Activated naive CD4-positive, alpha-beta T cell (primary cell): ENCODE measurements at places on chromosomes 1 and 21.

GRCh38 chr21:43880111-43880985 is 15.3 kb downstream of the AGPAT3 start:
- DNase-seq: no peak

- DNase-seq: no peak
These were observed 42.2 kb upstream of the KIRREL1 start for GRCh38 chr1:157951230-157951629.

DNA sequence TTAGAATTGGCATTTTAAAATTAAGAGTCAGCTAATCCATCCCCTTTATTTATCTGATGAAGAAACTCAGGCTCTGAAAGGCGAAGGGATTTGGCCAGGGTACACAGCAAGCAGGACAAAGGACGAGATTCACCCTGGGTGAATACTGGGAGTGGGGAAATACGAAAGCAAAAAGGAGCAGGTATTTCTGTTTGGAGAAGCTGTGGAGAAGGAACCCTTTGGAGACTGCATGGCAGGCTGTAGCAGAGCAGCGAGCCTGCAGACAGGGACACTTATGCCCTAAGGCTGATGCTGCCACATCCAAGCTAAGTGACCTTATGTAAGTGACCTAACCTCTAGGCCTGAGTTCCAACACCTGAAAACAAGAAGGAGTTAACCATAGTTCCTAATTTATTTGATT is 207.2 kb upstream of the C1orf87 start:
- DNase-seq: no peak

DNA sequence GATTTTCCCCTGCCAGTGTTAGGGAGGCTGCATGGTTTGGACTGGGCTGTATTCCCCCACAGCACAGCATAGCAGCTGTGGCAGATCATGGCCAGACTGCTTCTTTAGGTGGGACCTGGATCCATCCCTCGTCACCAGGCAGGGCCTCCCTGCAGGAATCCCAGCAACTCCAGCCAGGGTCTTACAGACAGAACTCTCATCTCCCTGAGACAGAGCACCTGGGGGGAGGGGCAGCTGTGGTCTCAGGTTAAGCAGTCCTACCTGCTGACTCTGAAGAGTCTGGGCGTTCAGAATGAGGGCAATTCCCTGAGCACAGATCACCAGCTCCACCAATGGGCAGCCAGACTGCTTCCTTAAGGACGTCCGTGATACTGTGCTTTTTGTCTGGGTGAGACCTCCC is 47.9 kb upstream of the C1orf115 start:
- DNase-seq: no peak

DNA sequence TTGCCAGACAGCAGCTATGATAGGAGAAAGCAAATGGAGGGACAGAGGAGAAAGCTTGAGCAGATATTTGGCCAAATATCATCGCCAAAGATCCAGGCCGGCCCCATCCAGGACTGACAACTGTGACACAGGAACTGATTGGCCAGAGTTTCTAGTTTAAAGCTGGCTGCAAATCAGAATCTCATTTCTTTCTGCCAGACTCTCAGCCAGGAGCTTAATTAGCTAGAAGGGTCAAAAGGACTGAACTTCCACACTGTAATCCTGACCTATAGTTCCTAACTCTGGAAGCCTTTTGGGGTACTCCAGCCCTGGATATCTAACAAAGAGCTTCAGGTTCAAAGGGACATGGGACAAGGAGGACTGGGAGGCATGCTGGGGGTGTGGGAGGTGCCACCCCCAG is 106.7 kb upstream of the GNG12 start:
- DNase-seq: no peak

- DNase-seq: no peak
These were observed 60.5 kb downstream of the CLIC4 start for GRCh38 chr1:24805534-24806301.

DNA sequence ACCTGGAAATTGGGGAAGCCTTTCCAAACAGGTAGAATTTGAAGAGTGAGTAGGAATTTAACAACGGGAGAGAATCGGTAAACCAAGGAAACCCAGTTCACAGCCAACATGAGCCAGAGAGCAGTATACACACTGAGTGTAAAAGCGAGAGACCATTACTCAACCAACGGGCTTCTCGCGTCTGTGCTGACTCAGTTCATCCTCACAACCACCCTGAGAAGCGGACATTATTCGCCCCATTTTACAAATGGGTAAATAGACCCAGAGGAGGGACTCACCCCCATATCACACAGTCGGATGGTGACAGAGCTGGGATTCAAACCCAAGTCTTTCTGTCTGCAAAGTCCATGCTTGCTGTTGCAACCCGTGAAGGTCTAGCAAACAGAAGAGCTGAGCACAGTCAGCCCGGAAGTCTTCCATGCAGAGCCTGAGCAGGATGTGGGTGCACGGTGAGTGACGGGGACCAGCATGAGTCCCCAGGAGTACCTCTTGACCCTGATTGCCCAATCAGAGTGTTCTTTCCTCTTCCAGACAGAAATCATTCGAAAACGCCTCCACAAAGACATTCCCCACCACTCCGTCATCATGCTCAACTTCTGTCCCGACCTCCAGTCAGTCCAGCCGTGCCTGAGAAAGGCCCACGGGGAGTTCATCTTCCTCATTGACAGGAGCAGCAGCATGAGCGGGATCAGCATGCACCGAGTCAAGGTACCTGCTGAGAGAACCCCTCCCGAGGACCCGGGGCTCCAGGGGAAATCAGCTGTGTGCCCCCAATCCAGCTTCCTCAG is 32.3 kb downstream of the VWA5B1 start:
- no peak for DNase-seq

DNA sequence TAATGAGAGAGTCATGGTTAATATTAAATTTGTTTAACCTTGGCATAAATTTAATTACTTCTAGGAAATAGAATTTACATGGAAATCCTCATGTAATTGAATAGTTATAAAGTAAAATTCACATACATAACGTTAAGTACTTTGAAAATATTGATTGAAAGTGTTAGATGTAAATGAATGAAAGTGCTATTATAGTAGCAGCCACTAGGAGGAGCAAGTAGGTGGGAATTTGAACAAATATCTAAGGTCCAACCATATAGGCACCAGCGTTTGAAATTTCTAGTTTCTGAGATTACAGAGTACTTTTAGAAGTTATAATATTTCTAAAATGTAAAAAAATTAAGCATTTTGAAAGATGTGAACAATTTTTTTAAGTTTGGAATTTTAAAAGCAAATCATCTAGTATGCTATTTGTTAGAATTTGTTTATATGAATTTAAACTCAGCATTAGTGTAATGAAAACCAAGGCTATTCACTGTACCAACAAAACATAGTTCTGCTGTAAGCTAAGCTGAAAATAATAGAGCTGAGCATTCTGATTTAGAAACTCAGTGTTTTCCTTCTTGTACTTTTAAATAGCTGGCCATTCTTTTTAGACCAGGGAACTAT is 3.3 kb downstream of the B3GALT2 start:
- DNase-seq: no peak

GRCh38 chr1:227587968-227588367 is 24.6 kb downstream of the ZNF678 start:
- no peak for DNase-seq

DNA sequence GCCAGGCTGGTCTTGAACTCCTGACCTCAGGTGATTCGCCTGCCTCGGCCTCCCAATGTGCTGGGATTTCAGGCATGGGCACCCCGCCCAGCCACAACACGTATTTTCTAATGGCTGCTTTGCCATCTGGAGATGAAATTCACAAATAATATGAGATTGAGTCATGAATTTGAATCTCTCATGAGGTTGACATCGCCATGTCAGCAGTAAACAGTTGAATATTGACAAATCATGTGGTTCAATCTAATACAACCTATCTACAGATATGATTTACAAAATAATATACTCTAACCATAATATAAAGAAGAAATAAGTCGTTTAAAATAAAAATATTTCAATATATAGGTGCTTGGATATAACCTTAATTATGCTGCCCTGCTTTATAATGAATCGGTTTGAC is 42.1 kb downstream of the MYOM3 start:
- DNase-seq: no peak

- DNase-seq: no peak
These were observed 14.4 kb downstream of the CD58 start for GRCh38 chr1:116556289-116557006.

- no peak for DNase-seq
These were observed 456.5 kb downstream of the KIF26B start for GRCh38 chr1:245611251-245611650.

DNA sequence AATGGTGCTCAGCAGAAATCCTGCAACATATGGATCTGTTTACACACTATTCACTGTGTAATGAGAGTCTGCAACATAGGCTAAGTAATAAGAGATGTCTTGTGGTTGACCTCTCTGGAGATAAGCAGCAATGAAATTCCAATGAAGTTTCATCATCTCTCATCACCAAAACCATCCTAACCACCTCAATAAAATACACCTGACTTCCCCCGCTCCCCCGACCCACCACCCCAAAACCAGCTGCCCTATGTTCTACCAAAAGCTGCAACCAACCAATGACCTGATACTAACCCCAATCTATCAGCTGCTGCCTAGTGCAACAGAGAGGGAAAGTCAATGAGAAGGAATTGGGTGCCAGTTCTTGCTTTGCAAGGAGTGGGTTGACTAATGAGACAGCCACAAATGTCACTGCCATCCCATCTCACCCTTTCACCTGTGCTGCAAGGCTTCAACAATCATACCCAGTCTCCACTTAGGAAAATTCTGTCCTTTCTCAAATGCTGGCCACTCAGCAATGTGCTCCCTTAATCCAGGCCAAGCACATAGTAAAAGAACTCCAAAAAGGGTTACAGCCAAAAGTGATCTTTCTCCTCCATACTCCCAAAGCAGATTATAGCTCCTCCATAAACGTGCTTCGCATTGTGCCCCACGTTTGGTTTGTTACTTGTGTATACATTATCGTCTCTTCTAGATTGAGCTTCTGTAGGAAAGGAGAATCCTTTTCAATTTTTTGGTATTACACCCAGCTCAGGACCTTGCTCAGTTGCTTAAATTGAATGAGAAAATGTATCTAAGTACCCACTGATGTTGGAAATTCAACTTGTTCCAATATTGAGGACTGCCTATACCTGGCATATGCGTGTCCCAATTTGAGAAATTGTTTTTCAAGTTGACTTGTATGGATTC is 29.0 kb downstream of the MRPL39 start:
- no peak for DNase-seq

GRCh38 chr21:32523988-32524719 is 61.2 kb downstream of the TCP10L start:
- no peak for DNase-seq

DNA sequence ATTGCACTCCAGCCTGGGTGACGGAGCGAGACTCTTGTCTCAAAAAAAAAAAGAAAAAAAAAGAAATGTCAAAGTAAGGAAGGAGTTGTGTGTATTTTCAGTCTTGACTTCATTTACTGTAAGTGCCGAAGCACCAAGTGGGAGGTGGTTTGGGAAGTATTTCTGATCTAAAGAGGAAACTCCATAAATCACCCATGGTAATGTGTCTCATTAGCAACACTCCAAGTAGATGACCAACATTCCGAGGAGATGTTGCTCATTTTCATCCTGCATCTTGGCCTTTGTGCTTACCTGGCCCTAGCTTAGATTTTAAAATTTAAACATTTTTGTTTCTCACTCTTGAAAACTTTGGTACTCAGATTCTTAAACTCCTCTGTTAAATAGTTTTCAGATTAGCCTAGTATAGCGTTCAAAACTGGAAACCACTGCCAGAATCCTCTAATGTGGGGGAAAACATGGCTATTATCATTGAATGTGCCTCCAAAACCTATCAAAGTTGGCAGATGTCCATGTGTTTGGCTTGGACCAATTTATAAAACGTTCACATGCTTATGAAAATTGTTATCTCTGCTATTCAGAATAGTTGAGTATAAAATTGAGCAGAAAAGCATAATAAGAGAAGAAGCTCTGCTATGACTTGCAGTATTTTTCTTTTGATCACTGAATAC is 110.4 kb downstream of the NFIA start:
- DNase-seq: no peak

DNA sequence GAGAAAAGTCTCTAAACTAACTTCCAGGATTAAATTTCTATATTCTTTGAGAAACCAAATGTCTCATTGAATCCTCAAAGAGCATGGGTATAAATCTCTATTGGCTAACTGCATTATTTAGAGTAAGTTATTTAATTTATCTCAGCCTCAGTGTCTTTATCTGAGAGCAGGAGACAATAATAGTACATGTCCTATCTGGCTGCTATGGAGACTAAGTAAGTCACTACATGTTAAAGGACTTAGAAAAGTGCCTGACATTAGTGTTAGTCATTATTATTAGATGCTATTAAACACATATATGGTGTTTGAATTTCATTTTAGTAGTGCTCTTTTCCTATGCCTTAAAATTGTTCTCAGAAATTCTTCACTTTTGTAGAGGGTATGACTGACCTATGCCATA is 505.2 kb downstream of the NEGR1 start:
- no peak for DNase-seq

DNA sequence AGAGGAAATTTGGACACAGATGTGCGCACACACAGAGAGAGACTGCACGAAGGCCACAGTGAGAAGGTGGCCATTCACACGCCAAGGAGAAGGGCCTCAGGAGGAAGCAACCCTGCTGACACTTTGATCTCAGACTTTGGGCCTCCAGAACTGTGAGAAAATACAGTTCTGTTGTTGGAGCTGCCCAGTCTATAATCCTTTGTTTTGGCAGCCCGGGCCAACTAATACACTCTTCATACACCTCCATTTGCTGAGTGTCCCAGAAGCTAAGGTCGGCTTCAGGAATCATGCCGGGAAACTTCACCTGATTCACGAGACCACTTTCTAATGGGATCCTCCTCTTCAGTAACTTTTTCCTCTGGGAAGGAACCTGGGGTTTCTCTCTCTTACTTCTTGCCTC is 23.2 kb downstream of the HUNK start:
- no peak for DNase-seq

GRCh38 chr1:171576144-171576543 is 45.9 kb upstream of the MYOCOS start:
- DNase-seq: no peak

GRCh38 chr1:237570530-237570929 is 320.2 kb downstream of the ZP4 start:
- no peak for DNase-seq

DNA sequence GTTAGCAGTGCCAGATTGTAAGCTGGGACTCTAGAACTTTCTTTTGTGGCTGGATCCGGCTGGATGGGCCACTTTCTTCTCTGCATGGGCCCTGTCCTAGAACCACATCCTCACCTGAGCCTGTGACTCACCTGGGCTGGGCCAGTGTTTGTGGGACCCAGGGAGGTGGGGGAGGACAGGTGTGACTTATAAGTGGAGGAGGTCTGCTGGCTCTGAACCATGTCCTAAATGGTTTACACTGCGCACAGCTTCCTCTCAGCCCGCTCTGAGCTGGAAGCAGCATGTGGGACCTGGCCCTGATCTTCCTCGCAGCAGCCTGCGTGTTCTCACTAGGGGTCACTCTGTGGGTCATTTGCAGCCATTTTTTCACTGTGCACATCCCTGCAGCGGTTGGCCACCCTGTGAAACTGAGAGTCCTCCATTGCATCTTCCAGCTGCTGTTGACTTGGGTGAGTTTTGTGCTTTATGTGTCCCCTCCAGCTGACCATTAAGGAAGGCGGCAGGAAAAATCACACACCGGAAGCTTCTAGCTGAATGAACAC is at the start of gene AADACL3:
Gene AADACL3, plus strand, starts transcription at position 215 of the 542 bp plus-strand sequence. Its CDS starts 67 bp downstream, at position 282.
- DNase-seq: no peak

GRCh38 chr1:67791686-67792085 is 41.6 kb downstream of the GNG12 start:
- DNase-seq: no peak
